CD8-positive, alpha-beta memory T cell (primary cell): ENCODE measurements at places on chromosomes 4 and X. TPM values are rescaled to one million over a fixed set of nuclear protein-coding genes. Genes with fewer than 3 reads are reported as not detected.

The PPA2 gene
- 113 TPM for total RNA-seq

The CCDC149 gene
- 0.28 TPM for total RNA-seq

The SULT1E1 gene
- total RNA-seq: not detected

The PCYT1B gene
- not detected for total RNA-seq

The GPRASP2 gene
- total RNA-seq: 0.47 TPM

The ZDHHC9 gene
- 10.4 TPM for total RNA-seq

The ZNF157 gene
- 0.60 TPM for total RNA-seq

The MAGEB10 gene
- not detected for total RNA-seq

The TNMD gene
- not detected for total RNA-seq

The CXCL5 gene
- not detected for total RNA-seq

The ADGRG2 gene
- not detected for total RNA-seq

The DLG3 gene
- total RNA-seq: 28.1 TPM

DNA sequence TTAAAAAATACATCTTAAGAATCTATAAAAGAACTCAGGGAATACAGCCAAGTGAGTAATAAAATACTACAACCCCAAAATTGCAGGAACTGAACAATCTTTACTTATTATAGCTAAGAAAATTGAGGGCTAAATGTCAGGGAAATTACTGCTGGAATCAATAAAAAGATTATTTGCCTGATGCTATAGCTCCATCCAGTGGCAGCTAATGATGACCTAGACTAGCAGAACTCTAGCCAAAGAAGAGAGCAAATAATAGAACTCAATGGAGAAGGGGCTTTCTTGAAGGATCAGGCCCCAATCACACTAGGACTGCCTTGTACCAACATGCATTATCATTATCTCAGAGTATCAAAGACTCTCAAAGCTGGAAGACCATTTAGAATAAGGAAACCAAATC is 85.0 kb upstream of the FAM241A start:
- H3K27ac ChIP-seq: no peak overlapping the region
- H3K4me3 ChIP-seq: no peak overlapping the region
- H3K4me1 ChIP-seq: no peaks in the 10 kb centered on the region

GRCh38 chr4:128542047-128542446 is 254.4 kb upstream of the PGRMC2 start:
- H3K4me1 ChIP-seq: no peaks in the 10 kb centered on the region
- no peaks in the 10 kb centered on the region for H3K27me3 ChIP-seq
- no peak overlapping the region for H3K4me3 ChIP-seq
- H3K27ac ChIP-seq: no peak overlapping the region
- no peak for DNase-seq
- no peaks in the 10 kb centered on the region for H3K36me3 ChIP-seq

GRCh38 chr4:127503111-127503510 is 129.6 kb upstream of the INTU start:
- no peak overlapping the region for H3K27ac ChIP-seq
- H3K27me3 ChIP-seq: no peaks in the 10 kb centered on the region
- no peaks in the 10 kb centered on the region for H3K36me3 ChIP-seq
- no peaks in the 10 kb centered on the region for H3K4me1 ChIP-seq

DNA sequence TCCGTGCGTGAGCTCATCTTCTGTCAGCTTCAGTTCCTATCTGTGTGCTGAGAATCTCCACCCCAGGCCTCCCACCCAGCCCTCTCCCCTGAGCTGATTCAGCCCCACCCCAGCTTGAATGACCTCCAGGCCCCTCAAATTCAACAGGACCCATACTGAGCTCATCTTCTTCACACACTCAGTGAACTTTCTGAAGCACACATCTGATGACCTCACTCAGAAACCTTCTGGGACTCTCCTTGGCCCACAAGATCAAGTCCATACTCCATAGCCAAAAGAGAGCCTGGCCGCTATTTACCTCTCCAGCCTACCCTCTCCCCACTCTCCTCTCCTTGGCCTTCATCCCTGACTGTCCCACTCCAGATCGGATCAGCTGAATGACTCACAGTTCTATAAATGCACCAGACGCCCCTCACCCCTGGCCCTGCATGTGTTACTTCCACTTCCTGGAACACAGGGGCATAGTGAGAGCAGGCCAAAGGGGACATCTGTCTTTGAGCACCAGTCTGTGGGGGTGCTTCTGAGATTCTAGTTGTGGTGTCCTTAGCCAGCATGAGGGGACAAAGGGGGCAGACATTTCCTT is 62.5 kb downstream of the PJA1 start:
- no peaks in the 10 kb centered on the region for H3K4me1 ChIP-seq
- H3K27me3 ChIP-seq: no peaks in the 10 kb centered on the region
- no peaks in the 10 kb centered on the region for H3K36me3 ChIP-seq
- no peak overlapping the region for H3K27ac ChIP-seq
- no peak overlapping the region for H3K4me3 ChIP-seq

GRCh38 chr4:184268584-184269160 is 51.0 kb upstream of the ENPP6 start:
- H3K36me3 ChIP-seq: no peaks in the 10 kb centered on the region
- H3K27me3 ChIP-seq: no peaks in the 10 kb centered on the region
- H3K4me1 ChIP-seq: peaks cover 20% of the 10 kb centered on the region

DNA sequence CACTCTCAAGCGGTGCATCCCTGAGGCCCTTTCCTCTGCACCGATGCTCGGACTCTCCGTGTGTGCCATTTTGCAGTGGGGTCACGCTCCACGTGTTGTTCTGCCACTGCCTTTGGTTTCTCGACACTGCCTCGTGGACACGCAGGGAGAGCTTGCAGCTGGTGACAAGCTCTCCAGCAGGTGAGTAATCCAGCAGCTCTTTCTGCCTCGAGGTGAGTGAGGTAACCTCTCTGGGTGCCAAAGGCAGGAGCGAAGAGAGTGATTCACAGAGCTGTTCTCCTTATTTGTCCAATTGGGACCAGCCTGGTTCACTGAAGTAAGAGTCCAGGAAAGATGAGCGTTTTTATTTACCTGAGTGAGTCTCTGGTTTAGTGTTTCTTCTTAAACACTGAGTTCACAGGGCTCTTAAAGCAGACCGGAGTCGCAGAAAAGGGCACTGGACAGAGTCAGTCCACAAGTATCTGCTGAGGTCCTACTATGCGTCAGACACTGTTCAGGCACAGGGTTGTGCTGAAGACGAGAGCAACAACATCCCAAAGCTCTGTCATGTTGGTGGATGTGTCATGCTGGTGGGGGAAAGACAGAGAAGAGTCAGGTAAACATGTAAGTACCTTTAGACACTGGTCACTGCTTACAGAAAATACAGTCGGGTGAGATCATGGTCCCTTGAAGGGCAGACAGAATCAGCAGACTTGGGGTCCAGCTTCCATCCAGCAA is 61.8 kb downstream of the FHDC1 start:
- DNase-seq: no peak
- no peaks in the 10 kb centered on the region for H3K36me3 ChIP-seq
- no peak overlapping the region for H3K4me3 ChIP-seq

DNA sequence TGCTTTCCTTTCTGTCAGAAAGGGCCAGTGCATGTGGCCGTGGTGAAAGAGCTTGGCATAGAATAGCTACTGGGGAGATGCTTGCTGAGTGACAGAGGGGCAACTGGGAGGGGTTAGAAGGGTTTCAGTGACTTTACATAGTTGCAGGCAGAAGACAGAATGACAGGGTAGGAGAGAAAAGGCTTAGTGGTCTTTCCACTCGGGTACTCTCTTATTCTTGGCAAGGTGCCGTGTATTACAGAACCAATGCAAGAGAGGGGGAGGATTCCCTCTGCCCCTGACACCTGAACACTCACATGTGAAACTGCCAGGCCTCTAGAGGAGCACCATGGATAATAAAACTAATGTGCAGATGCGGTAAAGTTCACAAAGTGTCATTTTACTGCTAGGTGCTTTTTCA is 228.2 kb downstream of the MGST2 start:
- no peak overlapping the region for H3K27ac ChIP-seq
- H3K4me1 ChIP-seq: no peaks in the 10 kb centered on the region
- H3K27me3 ChIP-seq: no peaks in the 10 kb centered on the region

DNA sequence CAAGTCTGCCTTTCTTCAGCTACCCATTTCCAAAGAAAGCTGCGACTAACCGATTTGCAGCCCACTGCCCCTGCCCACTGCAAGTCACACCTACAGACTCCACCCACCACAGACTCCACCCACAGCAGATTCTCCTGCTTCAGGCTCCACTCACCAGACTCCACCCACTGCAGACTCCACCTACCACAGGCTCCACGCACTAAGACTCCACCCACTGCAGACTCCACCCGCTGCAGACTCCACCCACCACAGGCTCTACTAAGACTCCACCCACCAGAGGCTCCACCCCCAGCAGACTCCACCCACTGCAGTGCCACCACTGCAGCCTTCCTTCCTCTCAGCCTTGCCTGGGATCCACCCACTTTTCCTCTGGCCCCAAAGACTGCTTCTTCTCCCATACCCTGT is 41.3 kb downstream of the ABLIM2 start:
- no peak overlapping the region for H3K4me3 ChIP-seq
- H3K27ac ChIP-seq: no peak overlapping the region
- DNase-seq: no peak
- no peaks in the 10 kb centered on the region for H3K36me3 ChIP-seq
- no peaks in the 10 kb centered on the region for H3K27me3 ChIP-seq
- H3K4me1 ChIP-seq: peaks cover 10% of the 10 kb centered on the region

DNA sequence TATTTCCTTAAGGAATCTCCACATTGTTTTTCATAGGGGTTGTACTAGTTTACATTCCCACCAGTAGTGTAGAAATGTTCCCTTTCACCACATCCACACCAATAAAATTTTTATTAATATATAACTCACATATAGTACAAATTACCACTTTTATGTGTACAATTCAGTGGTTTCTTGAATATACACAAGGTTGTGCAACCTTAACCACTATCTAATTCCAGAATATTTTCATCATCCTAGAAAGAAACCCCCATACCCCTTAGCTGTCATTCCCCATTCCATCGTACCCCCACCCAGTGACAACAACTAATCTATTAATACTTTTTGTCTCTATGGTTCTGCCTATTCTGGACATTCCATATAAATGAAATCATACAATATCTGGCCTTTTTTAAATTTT is 108.3 kb upstream of the USP9X start:
- DNase-seq: no peak
- no peak overlapping the region for H3K27ac ChIP-seq
- no peaks in the 10 kb centered on the region for H3K27me3 ChIP-seq
- H3K4me3 ChIP-seq: no peak overlapping the region
- H3K4me1 ChIP-seq: no peaks in the 10 kb centered on the region
- no peaks in the 10 kb centered on the region for H3K36me3 ChIP-seq

- H3K4me3 ChIP-seq: no peak overlapping the region
- DNase-seq: no peak
- no peak overlapping the region for H3K27ac ChIP-seq
- H3K36me3 ChIP-seq: no peaks in the 10 kb centered on the region
- H3K4me1 ChIP-seq: no peaks in the 10 kb centered on the region
- H3K27me3 ChIP-seq: no peaks in the 10 kb centered on the region
These were observed 1.6 kb downstream of the SLITRK4 start for GRCh38 chrX:143634309-143634662.

- H3K36me3 ChIP-seq: no peaks in the 10 kb centered on the region
- H3K4me1 ChIP-seq: no peaks in the 10 kb centered on the region
- H3K27me3 ChIP-seq: no peaks in the 10 kb centered on the region
- no peak overlapping the region for H3K27ac ChIP-seq
- H3K4me3 ChIP-seq: no peak overlapping the region
These were observed 80.1 kb upstream of the LRPAP1 start for GRCh38 chr4:3612281-3612680.

- no peaks in the 10 kb centered on the region for H3K27me3 ChIP-seq
- H3K27ac ChIP-seq: no peak overlapping the region
- peaks cover 8% of the 10 kb centered on the region for H3K4me1 ChIP-seq
- H3K4me3 ChIP-seq: no peak overlapping the region
- DNase-seq: no peak
These were observed 51.2 kb upstream of the KLF3 start for GRCh38 chr4:38612646-38613414.

GRCh38 chr4:77310931-77311330 is 153.9 kb downstream of the CCNG2 start:
- no peaks in the 10 kb centered on the region for H3K36me3 ChIP-seq
- no peak for DNase-seq
- no peaks in the 10 kb centered on the region for H3K27me3 ChIP-seq

DNA sequence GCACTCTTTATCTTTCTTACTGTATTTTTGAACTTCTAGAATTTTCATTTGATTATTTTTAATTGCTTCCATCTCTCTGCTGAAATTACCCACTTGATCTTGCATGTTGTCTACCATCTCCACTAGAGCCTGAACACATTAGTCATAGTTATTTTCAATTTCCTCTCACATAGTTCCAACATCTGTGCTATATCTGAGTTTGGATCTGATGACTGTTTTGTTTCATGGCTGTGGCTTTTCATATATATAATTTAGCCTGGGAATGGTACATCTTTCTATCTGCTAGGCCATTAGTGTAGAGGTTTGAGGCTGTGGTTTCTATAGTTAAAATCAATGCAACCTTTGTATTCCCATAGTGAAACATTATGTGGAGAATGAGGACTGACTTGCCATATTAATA is 33.2 kb downstream of the NPY2R start:
- no peaks in the 10 kb centered on the region for H3K4me1 ChIP-seq
- H3K36me3 ChIP-seq: no peaks in the 10 kb centered on the region
- H3K27me3 ChIP-seq: no peaks in the 10 kb centered on the region
- no peak overlapping the region for H3K27ac ChIP-seq
- DNase-seq: no peak

DNA sequence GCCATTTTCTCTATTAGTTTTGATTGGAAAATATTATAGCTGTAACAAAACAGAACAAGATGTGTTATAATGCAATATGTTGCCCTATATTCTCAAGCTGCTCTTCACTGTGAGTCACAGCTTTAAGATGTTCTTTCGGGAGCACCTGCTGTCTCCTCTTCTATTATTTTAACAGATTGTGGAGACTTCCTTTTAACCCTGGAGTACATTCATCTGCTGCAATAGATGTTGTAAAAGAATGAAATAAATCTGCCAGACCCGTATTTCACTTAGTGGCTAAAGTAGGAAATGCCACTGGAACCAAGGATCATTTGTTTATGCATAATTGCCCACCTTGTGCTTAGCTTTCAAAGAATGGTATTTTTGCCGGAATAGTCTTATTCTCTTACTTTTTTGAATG is 11.1 kb downstream of the LSM6 start:
- H3K4me3 ChIP-seq: no peak overlapping the region
- H3K27ac ChIP-seq: no peak overlapping the region
- no peak for DNase-seq

- H3K27me3 ChIP-seq: no peaks in the 10 kb centered on the region
- DNase-seq: no peak
- no peak overlapping the region for H3K4me3 ChIP-seq
- no peaks in the 10 kb centered on the region for H3K36me3 ChIP-seq
- no peaks in the 10 kb centered on the region for H3K4me1 ChIP-seq
- H3K27ac ChIP-seq: no peak overlapping the region
These were observed 3.4 kb downstream of the DDX53 start for GRCh38 chrX:23003116-23003515.

DNA sequence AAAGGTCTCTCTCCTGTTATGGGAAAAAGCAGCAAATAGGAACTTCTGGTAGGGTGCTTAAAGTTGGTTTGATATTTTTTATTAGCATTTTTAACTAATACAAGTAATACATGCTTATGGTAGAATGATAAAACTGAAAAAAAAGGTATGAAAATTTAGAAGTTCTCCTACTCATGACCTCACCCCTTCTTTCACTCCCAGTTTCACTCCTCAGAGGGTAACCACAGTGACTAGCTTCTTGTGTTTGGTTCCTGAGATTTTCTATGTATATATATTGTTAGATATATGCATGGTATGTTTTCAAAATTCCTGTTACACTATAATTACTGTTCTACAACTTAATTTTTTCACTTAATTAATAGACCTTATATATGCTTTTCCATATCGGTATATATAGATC is 66.5 kb downstream of the AR start:
- no peaks in the 10 kb centered on the region for H3K36me3 ChIP-seq
- no peaks in the 10 kb centered on the region for H3K4me1 ChIP-seq
- DNase-seq: no peak
- H3K27me3 ChIP-seq: no peaks in the 10 kb centered on the region
- no peak overlapping the region for H3K4me3 ChIP-seq
